Astrocyte (in vitro differentiated cells and primary cell): ENCODE measurements at places on chromosomes 6 and 20. TPM values are rescaled to one million over a fixed set of nuclear protein-coding genes. Genes with fewer than 3 reads are reported as not detected.

DNA sequence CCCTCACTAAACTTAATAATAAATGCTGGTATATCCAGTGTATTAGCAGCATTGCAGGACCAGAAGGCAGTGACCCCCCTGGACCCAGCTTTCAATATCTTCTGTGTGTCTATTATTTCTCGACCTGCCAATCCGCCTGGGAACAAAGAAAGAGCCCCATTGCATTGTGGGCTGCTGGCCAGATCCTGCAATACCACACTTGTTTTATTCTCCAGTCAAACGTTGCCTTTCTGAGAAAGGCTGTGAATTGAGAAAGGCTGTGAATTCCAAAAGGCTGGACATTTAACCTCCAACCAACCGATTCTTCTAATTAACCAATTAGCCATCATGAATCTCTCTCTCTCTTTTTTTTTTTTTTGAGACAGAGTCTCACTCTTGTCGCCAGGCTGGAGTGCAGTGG lies 1.5 kb upstream of the MTO1 start:
- DNase-seq, result no peak

GRCh38 chr6:70371454-70372105 lies 41.7 kb upstream of the FAM135A start:
- DNase-seq, result peak; percentile 64

GRCh38 chr20:61755971-61756845 lies 309.5 kb downstream of the TAF4 start:
- DNase-seq, result no peak

DNA sequence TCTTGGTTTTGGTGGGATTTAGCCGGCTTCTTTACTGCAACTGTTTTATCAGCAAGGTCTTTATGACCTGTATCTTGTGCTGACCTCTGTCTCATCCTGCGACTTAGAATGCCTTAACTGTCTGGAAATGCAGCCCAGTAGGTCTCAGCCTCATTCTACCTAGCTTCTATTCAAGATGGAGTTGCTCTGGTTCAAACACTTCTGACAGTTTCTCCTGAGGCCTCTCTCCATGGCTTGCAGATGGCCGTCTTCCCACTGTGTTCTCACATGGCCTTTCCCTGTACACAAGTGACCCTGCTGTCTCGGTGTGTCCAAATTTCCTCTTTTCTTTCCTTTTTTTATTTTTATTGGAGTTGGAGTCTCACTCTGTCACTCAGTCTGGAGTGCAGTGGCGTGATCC lies 4.2 kb upstream of the CCM2L start:
- no peak for DNase-seq

- DNase-seq, result no peak
These were observed 155.4 kb downstream of the SYCP2 start for GRCh38 chr20:59777814-59778575.

FABP7 gene
- total RNA-seq, result 0.43 and 1.1 TPM in 2 replicates
